ENCODE measurements at places on chromosomes 2 and 18. TPM values are rescaled to one million over a fixed set of nuclear protein-coding genes. Genes with fewer than 3 reads are reported as not detected.

The KCNIP3 gene
- not detected for total RNA-seq

The NT5DC4 gene
- not detected for total RNA-seq

The ZNF519 gene
- total RNA-seq = 9.9 TPM

DNA sequence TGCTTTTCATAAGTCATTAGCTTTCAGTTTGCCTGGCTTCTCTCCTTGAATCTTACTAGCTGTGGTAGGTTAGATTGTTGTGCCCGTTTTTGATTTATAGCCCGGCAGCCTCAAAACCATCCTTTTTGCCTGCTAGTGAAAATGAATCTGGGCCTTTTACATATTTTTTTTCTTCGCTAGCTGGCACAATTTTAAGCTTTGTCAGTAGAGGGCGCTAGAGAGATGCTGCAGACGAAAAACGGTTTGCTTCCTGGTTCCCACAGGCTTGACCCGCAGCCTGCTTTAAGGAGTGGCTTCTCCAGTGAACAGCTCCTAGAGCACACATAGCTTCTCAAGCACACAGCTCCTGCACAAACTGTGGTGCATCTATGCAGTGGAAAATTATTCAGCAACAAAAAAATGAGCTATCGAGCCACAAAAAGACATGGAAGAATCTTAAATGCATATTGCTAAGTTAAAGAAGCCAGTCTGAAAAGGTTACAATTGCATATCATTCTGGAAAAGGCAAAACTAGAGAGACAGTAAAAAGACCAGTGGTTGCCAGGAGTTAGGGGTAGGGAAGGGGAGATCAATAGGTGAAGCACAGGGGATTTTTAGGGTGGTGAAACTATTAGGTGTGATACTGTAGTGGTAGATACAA is 47.9 kb downstream of the E2F6 start:
- no peaks in the 10 kb centered on the region for H3K4me1 ChIP-seq
- no peaks in the 10 kb centered on the region for H3K36me3 ChIP-seq
- H3K27ac ChIP-seq = no peak overlapping the region
- no peak overlapping the region for H3K4me3 ChIP-seq

DNA sequence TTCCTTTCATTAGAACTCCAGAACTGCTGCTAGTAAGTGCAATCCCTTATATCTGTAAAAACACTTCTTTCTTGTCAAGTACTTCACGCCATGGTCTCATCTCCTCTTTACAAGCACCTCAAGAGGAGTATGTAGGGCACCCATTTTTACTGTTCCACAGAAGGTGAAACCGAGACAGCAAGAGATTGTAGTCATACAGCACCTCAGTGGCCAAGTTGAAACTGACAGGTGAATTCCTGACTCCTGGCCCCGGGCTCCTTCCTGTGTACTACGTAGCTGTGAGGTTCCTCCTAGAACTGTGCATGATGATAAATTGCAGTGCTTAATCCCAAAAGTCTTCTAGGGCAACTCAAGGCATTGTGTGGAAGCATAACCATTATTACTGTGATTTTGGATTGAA is 131.5 kb upstream of the MEIS1 start:
- no peaks in the 10 kb centered on the region for H3K36me3 ChIP-seq
- no peaks in the 10 kb centered on the region for H3K27me3 ChIP-seq
- no peak overlapping the region for H3K27ac ChIP-seq
- DNase-seq = no peak

DNA sequence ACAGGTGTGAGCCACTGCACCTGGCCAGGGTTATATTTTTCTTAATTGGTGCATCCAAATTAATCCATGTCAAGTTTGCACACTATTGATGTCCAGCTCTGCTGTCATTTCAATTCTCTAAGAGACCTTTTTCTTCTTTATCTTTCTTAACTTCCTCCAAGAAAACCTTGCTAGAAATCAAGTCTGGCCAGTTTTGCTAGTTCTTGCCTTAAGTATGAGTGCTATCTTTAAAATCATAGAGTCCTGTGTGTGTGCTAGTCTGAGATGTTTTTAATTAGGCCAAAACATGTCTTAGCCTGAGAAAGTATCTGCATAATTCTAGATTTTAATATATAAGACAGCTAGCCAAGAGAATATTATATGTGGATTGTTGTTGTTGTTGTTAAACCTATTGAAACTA is 56.2 kb upstream of the SLC39A10 start:
- H3K4me1 ChIP-seq = no peaks in the 10 kb centered on the region
- no peaks in the 10 kb centered on the region for H3K27me3 ChIP-seq
- DNase-seq = no peak
- no peak overlapping the region for H3K27ac ChIP-seq
- no peaks in the 10 kb centered on the region for H3K36me3 ChIP-seq

GRCh38 chr2:204628926-204629712 is 83.8 kb downstream of the PARD3B start:
- no peak overlapping the region for H3K27ac ChIP-seq
- H3K4me3 ChIP-seq = no peak overlapping the region

- DNase-seq = no peak
- no peaks in the 10 kb centered on the region for H3K36me3 ChIP-seq
- H3K4me1 ChIP-seq = no peaks in the 10 kb centered on the region
- H3K4me3 ChIP-seq = no peak overlapping the region
- H3K27ac ChIP-seq = no peak overlapping the region
- H3K27me3 ChIP-seq = no peaks in the 10 kb centered on the region
These were observed 709.5 kb upstream of the ACVR2A start for GRCh38 chr2:147135376-147135775.

DNA sequence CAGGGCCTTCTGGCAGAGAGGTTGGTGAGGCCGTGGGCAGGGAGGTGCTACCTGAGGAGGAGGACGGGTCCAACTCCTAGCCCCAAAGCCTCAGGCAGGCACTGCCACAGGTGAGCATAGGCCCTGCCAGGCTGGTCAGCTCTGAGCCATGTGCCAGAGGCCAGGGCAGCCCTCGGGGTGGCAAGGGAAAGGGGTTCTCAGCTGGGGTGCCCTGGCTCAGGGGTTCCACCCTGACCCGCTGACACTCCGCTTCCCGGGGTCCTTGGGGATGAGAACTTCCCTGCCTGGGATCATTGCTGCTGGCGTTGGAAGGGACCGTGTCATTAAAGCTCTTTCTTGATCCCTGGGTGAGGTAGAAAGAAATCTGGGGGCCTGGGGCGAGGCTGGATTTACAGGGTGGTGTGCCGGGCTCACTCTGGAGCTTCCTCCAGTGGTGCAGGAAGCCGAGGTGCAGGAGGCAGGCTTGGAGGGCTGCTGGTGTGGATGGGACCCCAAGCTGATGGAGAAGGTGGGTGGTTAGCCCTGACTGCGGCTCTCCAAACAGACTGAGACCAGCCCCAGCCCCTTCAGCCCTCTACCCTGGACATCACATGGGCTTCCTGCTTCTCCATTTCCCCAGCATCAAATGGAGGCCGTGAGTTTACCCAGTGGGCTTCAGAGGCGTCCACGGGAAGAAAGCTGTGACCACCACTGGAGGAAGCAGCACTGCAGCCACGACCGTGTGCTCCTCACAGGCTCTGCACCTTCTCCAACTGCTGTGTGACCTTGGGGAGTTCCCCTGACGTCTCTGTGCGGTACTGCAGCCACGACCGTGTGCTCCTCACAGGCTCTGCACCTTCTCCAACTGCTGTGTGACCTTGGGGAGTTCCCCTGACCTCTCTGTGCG is 295.2 kb downstream of the NDUFA10 start:
- H3K4me1 ChIP-seq = no peaks in the 10 kb centered on the region
- no peak for DNase-seq
- no peak overlapping the region for H3K27ac ChIP-seq
- H3K36me3 ChIP-seq = no peaks in the 10 kb centered on the region
- no peaks in the 10 kb centered on the region for H3K27me3 ChIP-seq

DNA sequence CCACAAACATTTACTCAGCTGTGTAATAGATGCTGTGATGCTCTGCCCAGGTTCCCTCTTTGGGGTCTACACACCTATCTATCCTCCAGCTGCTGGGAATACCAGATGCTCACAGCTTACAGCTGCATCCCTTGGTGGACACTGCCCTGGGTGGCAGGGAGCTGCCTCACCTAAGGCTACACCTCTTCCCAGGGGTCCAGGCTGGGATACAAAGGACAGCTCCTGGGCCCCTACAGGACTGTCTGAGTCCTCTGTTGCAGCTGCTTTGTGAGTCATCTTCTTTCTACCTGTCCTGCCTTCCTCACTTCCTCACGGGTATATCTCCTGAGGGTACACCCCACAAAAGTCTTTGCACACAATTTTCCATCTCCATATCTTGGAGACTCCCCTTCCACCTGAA is 27.6 kb downstream of the THNSL2 start:
- no peak overlapping the region for H3K4me3 ChIP-seq
- H3K27ac ChIP-seq = no peak overlapping the region
- DNase-seq = no peak
- peaks cover 15% of the 10 kb centered on the region for H3K4me1 ChIP-seq

- H3K27ac ChIP-seq = no peak overlapping the region
- H3K4me3 ChIP-seq = no peak overlapping the region
- H3K4me1 ChIP-seq = no peaks in the 10 kb centered on the region
- H3K36me3 ChIP-seq = no peaks in the 10 kb centered on the region
- no peaks in the 10 kb centered on the region for H3K27me3 ChIP-seq
These were observed 124.8 kb downstream of the DTNA start for GRCh38 chr18:34834897-34835296.

- no peaks in the 10 kb centered on the region for H3K4me1 ChIP-seq
- H3K27ac ChIP-seq = no peak overlapping the region
- no peak overlapping the region for H3K4me3 ChIP-seq
- H3K36me3 ChIP-seq = no peaks in the 10 kb centered on the region
- no peaks in the 10 kb centered on the region for H3K27me3 ChIP-seq
These were observed 11.4 kb upstream of the RBBP8 start for GRCh38 chr18:22921772-22922171.

- H3K4me1 ChIP-seq = no peaks in the 10 kb centered on the region
- H3K4me3 ChIP-seq = no peak overlapping the region
- no peaks in the 10 kb centered on the region for H3K36me3 ChIP-seq
- no peak overlapping the region for H3K27ac ChIP-seq
- DNase-seq = no peak
These were observed 149.6 kb upstream of the SH3BP4 start for GRCh38 chr2:234802071-234802844.

DNA sequence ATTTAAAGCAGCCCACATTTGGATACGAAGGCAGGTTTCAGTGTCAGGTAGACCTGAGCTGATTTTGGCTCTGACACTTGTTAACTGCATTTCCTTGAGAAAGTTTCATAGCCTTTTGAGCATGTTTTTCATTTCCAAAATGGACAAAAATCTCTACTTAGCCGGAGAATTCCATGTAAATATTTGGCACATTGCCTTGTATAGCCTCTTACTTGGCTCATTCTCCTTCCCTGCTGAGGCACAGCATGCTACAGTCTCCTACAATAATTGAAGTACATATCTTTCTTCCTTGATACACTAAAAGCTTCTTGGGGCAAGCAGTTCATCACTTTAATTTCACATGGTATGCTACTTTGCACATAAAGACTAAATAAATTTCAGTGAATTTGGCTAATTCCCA is 772.2 kb upstream of the CHAC2 start:
- H3K4me1 ChIP-seq = no peaks in the 10 kb centered on the region

DNA sequence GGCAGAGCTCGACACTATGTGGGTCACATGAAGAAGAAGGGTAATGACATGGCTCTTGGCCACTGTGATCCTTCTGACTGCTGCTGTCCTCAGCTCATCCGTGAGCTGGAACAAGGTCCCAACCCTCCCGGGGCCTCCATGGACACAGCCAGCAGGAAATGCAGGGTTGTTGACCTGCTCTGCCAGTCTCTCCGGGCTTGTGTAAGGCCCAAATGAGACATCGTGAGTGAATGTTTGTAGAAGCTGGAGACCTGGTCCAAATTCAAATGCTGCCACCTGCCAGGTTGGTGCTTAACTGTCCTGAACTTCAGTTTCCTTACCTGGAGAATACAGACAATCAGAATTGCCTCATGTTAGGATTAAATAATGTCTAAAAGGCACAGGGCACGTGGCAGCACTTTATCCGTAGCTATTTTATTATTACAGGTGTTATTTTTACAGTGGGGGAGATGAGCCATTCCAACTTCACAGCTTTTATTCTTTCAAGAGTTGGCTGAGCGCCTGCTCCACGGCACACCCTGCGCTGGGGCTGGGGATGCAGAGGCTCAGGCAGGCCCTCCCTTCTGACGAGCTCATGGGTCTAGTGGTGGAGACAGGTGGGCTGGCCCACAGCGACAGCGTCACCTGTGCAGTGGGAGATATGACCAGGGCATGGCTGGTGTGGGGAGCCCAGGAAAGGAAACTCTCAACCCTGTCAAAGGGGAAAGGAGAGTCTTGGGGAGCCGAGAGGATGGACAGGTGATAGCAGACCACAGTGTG is 15.1 kb downstream of the ARHGEF4 start:
- no peak overlapping the region for H3K27ac ChIP-seq
- H3K27me3 ChIP-seq = no peaks in the 10 kb centered on the region
- no peak overlapping the region for H3K4me3 ChIP-seq
- no peaks in the 10 kb centered on the region for H3K4me1 ChIP-seq
- no peaks in the 10 kb centered on the region for H3K36me3 ChIP-seq
- no peak for DNase-seq

GRCh38 chr2:18194161-18194560 is 315.7 kb downstream of the KCNS3 start:
- DNase-seq = no peak
- no peak overlapping the region for H3K4me3 ChIP-seq
- no peak overlapping the region for H3K27ac ChIP-seq
- H3K36me3 ChIP-seq = no peaks in the 10 kb centered on the region

DNA sequence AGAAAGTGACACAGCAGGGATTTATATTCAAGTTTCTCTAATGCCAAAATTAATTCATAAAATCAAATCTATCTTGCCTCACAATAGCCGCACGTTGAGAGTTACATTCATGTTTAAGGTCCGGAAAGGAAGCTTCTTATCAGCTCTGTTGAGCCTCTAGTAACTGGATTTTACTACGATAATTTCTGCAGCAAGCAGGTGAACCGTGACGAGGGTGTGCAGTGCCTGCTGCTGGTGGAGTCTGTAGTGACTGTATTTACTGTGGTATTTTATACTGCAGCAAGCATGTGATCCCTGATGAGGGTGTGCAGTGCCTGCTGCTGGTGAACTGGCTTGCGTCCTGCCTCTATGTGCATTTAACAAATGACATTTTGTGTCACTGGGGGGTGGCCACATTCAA is 120.0 kb downstream of the SNTG2 start:
- no peaks in the 10 kb centered on the region for H3K27me3 ChIP-seq
- H3K4me1 ChIP-seq = no peaks in the 10 kb centered on the region
- H3K27ac ChIP-seq = no peak overlapping the region

- H3K36me3 ChIP-seq = no peaks in the 10 kb centered on the region
- H3K27ac ChIP-seq = no peak overlapping the region
- H3K27me3 ChIP-seq = peaks cover 32% of the 10 kb centered on the region
- peaks cover 8% of the 10 kb centered on the region for H3K4me1 ChIP-seq
- H3K4me3 ChIP-seq = no peak overlapping the region
These were observed 32.6 kb upstream of the NPC1 start for GRCh38 chr18:23618862-23619387.
